ENCODE measurements at places on chromosomes 4 and X.

GRCh38 chr4:163415668-163416067 lies 57.9 kb downstream of the TKTL2 start:
- no peak for DNase-seq

DNA sequence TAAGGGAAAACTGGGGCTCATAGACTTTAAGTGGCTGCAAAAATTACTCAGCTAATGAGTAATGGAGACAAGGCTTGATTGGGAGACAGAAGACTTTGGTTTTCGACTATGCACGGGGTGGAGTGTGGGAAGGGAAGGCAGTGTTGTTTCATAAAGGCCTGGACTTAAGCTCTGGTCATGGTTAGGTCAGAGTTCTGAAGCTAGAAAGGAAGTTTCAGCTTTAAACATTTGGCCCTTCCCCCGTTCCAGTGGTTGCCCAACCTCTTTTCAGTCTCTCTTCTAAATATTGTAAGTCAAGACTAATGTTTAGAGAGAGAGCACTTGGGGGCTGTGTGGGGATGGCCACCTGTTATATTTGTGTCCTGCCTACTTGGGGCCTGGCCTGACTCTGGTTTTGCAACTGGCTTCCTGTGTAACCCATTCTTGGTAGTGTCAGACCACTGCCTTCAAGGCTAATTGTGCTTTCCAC lies 21.0 kb downstream of the MSN start:
- DNase-seq: no peak

GRCh38 chrX:122625239-122625638 lies 558.8 kb upstream of the GRIA3 start:
- DNase-seq: no peak

GRCh38 chr4:8221476-8221875 lies 22.4 kb downstream of the SH3TC1 start:
- no peak for DNase-seq

- no peak for DNase-seq
Observed at GRCh38 chr4:128844931-128845330, 35.4 kb downstream of the JADE1 start.

DNA sequence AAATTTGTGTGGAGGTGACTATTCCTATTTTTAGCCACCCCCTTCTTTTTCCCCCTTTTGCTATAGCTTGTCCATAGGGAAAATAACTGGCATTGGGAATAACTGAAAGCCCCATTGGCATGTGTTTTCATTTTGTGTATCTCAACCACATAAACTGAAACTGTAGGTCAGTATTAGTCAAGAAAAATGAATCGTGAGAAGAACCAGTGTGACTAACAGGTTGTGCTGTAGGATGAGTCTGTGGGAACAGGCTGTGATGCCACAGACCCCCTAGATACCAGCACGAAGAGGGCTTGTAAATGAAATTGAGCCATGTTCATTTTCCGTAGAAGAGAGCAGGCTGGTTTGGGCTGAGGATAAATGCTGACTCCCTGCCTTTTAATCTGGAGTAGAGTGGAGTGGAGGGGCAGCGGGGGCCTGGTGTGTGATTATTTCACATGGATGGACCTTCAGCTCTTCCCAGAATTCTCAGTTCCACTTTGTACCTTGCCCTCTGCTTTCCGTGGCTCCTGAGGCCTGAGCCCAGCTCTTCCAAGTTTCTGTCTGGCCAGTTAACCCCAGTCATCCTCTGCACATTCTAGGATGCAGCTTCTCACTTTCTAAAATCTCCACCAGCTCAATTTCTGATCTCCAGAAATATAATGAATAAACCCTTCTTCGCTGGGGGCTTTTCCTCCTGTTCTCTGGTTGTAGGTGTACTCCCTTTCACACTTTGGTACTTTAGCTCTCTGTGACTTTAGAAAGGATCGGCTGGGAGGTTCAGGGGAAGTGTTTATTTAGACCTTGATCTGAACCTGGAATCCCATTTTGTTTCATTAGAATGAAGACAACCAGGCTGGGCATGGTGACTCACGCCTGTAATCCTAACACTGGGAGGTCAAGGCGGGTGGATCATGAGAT lies 37.3 kb downstream of the DCUN1D4 start:
- no peak for DNase-seq

DNA sequence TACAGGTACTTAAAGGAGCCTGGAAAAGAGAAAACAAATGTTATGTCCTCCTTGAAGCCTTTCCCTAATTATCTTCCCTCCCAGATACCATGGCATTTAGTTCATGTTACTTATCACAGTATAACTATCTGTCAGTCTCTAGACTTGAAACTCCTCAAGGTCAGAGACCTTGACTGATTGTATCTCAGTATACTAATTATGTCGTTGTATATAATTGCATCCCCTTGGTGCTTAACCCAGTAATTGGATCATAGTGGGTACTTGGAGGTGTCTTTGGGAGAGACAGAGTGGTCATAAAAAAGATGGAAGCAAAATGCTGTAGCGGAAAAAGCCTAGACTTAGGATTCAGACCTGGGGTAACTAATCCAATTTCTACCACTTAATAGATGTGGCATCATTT lies 8.1 kb downstream of the IGBP1 start:
- DNase-seq: no peak

GRCh38 chr4:129323658-129324057 lies 227.7 kb downstream of the C4orf33 start:
- DNase-seq: no peak

DNA sequence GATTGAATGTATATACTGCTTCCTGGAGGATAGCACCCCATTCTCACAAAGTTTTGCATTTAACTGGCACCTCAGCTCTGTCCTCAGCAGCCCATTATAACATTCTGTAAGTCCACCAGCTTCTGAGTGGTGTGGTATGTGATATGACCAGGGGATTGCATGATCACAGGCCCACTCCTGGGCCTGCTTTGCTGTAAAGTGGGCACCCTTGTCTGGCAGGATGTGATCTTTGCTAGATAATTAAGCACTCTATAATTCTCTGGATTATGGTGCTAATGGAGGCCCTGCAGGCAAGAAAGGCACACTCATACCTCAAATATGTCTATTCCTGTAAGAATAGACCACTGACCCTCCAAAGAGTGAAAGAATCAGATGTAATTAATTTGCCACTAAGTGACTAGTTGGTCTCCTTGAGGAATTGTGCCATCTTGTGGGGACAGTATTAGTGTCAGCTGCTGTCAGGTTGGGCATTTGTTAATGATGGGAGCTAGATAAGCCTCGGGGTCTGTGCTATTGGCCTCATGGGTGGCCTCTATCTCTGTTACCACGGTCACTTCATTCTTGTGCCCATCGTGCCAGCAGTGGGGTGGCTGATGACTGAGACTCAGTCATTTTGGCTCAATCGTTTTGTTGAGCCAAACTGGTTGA lies 2.2 kb upstream of the CFI start:
- no peak for DNase-seq

GRCh38 chr4:157014621-157015591 lies 43.3 kb upstream of the PDGFC start:
- no peak for DNase-seq

DNA sequence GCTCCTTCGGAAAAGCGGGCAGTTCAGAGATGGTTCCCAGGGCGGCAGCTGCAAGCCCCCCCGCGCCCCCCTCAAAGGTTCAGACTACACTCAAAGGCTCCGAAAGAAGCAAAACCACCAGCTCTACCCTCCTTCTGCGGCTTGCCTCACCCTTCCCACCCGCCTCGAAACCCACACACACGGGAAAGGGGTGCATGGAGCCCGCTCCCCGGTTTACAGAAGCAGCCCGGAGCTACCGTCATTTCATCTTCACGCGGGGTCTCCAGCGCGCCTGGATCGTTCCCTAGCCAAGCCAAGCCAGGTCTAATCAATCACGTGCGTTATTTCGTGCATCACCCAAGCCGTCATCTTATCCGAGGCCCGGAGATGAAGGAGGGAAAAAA lies 1.2 kb downstream of the NLGN4X start:
- DNase-seq: no peak

DNA sequence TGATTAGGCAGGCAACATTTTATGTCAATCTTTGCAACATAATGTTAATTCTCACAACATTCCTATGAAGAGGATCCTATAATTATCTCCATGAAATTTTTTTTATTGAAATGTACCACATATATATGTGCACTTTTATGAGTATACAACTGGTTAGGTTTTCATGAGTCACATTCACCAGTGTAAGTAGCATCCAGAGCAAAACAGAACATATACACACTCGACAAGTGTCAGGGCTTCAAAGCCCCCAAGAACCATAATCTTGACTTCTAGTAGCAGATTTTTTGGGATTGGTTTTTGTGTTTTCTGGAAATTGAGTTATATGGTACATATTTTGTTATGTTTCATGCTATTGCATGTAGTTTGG lies 62.4 kb downstream of the ARHGAP10 start:
- no peak for DNase-seq

DNA sequence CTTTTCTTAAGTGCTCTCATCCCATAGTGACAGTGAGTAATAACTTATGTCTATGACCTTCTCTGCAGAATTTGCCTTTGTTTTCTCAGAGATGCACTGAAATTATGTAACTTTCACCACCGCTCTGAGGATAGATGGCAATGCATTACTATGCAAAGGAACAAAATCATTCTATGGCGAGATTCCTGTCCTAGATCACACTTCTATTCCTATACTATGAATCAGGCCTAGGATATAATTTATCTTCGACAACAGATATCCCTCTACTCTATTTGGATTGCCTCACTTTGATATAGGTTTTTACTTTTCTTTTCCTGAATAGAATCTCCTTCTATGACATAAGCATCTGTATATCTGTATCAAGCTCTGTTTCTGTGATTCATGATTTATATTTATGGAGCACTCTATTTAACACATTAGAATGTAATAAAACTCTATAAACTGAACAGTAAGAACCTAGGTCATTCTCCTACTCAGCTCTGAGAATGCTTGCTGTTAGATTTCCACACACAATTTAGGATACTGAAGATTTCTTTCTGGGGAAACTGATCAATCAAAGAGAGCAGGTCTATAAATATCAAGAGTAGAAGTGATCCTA lies 1082.3 kb upstream of the ADGRL3 start:
- no peak for DNase-seq

- no peak for DNase-seq
Observed at GRCh38 chr4:124918559-124919122, 206.1 kb upstream of the ANKRD50 start.

GRCh38 chr4:110869862-110870572 lies 247.1 kb upstream of the PITX2 start:
- DNase-seq: no peak

DNA sequence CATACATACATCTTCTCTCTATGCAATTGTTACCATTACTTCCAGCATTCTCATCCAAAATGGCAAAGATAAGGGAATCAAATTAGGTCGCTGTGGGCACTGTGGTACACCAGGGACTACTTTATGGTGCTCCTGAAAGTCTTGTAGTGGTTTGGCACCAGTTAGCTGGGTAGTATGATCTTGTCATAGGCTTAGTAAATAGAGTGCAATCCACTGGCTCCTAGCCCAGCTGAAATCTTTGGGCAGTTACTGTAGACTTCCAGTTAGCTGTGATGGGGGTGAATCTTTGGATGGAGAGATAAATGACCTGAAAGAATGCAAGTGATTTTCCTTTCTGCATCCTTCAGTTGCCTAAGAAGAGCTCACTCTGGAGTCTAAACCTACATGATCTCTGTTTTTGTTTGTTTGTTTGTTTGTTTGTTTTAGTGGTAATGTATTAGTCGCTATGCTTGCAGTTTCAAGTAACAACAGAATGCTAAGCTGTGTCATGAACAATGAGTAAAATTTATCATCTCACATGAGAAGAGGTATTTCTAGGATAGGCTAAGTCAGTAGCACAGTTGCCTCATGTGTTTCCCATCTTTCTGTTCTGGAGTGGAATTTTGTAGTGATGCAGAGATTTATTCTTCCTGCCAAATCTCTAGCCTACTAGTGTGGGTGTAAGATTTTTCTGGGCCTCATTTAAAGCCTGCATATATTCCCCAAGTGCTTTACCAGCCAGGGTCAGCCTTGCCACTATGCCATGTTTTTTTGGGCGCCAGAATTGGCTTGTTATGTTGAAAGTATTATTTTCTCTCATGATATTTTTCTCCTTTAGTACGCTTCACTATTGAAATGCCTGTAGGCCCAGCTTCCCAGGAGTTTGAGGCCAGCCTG lies 24.2 kb downstream of the HERC3 start:
- no peak for DNase-seq

GRCh38 chr4:1033840-1034551 lies 22.6 kb downstream of the FGFRL1 start:
- DNase-seq: no peak
